ENCODE measurements at places on chromosomes 1 and 21.

GRCh38 chr1:197761654-197762053 lies 13.6 kb downstream of the DENND1B start:
- DNase-seq: no peak

DNA sequence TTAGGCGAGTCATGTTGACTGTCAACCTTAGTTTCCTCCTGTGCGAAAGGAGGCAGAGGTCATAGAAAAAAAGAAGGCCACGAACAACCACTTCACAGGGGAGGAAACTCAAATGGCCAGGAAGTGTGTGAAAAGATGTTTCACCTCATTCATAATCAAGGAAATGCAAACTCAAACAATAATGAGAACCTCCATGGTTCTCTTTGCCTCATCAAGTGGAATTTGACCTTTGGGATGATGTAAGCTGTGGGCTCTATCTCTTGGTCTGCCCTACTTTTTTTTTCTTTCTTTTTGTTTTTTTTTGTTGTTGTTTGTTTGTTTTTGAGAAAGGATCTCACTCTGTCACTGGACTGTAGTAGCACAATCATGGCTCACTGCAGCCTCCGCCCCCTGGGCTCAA lies 55.9 kb upstream of the GRHL3 start:
- DNase-seq: no peak

DNA sequence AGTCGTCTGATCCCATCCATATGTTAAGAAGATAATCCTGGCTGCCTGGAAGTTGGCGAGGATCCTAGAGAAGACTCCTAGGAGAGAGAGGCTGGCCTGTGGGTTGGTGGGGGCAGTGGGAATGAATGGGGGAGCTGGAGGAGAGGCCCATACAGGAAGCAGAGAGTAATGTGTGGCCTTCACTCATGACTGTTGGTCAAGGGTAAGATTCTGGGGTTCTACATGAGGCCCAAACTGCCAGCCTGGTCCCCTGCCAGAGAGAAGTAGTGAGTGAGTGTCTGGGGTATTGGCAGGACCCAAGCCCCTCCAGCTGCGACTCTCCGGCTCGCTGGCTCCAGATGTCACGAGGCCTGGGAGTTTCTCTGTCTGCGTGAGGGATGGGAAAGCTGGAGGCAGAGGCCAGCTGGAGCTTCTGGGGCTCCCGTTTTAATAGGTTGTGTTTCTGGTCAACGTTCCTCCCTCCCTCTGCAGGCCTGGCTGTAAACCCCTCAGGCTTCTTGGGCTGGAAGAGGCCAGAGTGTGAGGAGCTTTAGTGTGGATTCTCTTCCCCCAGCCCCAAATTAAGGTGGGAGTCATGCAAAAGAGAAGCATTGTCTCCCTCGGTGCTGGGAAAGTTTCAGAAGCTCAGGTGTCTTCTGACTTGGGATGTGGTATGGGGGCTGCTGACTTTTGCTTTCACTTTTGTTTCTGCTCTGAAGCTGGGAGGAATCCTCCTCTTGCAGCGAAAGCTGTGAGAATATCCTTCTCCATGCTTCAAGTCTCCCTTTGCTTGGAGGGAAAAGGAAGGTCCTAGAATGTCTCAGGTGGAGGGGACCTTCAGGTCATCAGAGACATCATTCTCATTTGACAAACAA lies 2.6 kb downstream of the TMEM51 start:
- DNase-seq: no peak

DNA sequence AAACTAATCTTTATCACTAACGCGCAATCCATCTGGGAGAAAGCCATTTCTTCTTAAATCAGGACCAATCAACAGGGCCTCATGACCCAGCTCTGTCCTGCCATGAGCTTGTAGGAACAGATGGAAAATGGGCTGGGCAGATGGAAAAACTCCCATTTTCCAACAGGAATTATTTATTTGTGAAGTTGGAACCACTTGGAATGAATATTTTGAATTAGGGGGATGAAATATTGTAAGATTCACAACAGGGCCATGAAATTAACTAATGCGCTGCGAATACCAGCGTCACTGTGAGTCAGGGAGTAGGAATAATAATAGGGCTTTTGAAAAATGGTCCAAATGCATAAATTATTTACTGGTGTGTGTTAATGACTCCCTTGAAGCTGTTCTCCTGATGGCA lies 53.1 kb upstream of the CYP2J2 start:
- no peak for DNase-seq

DNA sequence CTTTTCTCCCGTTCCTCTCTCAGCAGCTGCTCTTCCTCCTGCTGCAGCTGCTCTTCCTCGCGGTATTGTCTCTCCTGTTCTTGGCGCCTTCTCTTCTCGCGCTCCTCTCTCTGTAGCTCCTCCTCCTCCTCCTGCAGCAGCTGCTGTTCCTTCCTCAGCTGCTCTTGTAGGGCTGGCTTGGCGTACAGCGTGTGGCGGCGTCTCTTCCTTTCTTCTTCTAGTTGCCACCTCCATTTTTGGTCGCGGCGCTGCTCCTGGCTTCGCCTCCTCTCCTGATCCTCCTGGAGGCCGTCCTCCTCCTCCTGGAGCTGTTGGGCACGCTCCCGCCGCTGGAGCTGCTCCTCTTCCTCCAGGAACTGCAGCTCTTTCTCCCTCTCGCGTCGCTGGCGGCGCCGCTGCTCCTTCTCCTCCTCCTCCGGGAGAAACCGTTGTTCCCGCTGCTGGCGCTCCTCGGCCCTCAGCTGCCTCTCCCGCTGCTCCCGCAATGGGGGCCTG lies 4.8 kb downstream of the TCHH start:
- peak; percentile 13 for DNase-seq

GRCh38 chr1:184483101-184483683 lies 96.4 kb downstream of the C1orf21 start:
- DNase-seq: no peak

DNA sequence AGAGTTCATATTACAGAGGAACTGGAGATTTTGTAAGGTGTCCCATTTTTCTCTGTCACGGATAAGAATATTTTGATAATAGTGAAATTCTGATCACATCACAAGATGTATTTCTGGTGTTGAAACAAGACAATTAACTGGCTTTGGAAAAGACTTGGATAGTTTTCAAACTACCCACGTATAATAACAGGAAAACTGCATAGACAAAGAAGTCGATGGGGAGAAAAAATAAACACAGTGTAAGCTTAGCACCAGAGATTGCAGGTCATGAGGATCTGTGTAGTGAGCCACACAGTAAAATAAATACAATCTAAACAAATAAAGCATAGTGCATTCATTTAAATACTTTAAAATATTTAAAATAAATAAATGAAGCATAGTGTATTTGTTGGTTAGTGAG lies 452.3 kb upstream of the ADAMTS5 start:
- DNase-seq: no peak

- no peak for DNase-seq
Measured at GRCh38 chr1:196598942-196599748, 9.1 kb downstream of the KCNT2 start.

DNA sequence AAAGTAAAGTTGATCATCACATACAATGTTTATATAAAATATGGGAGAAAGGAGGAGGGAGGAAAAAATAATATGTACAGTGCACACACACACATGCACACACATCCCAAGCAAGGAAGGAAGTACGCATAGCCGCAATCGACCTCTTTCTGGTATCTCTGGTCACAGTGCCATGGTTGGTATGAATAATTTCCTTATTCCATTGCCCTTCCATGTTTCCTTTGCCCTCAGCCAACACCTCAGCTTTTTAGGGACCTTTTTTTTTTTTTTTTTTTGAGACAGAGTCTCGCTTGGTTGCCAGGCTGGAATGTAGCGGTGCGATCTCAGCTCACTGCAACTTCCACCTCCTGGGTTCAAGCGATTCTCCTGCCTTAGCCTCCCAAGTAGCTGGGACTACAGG lies 20.6 kb downstream of the CITED4 start:
- no peak for DNase-seq

DNA sequence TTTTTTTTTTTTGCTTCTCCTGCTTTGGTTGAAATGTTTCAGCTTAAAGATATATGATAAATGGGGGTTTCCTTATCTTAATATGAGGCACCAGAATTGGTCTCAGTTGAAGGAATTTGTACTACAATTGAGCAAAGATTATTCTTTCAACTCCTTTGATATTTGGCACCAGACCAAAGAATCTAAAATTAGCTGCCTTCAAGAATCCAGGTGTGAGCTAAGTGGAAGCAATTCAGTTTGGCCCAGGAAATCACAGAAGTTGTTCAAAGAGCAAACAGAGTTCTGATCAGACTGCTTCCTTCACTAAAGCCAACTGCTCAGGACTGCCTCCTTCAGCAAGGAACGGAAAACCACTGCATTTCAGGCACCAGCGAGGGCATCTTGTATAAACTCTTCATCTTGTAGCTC lies 68.3 kb upstream of the BCAR3 start:
- DNase-seq: no peak

DNA sequence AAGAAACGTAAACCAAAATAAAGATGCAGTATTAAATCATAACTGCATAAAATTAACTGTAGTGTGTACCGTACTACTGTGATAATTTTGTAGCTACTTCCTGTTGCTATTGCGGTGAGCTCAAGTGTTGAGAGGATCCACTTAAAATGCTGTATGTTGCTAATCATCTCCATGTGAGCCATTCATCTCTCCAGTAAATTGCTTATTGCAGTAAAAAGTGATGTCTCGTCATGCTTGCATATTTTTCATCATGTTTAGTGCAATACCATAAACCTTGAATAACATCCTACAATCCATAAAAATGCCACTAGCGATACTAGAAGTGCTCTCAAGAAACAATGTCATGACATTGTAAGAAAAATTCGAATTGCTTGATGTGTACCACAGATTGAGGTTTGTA lies 66.3 kb downstream of the RAVER2 start:
- no peak for DNase-seq

GRCh38 chr1:87805666-87806378 lies 477.1 kb downstream of the LMO4 start:
- no peak for DNase-seq

GRCh38 chr1:237139732-237140131 lies 97.7 kb downstream of the RYR2 start:
- DNase-seq: no peak

DNA sequence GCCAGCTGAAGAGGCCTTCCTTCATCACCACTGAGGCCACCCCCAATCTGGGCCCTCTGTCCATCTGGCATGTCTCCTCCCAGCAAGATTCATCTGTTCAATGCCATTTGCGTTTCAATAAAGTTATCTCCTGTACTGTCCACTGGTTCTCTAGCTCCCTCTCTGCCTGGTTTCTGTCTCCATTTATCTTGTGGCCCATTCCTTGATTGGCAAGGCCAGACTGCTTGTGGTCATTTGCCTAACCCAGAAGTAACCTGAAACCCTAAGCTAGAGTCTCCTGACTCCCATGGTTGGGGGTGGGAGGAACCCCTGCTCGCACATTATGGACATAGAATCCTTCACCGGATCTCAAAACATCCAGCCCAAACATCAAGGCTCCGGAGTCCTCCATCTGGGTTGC lies 2.1 kb upstream of the IPO9 start:
- no peak for DNase-seq

DNA sequence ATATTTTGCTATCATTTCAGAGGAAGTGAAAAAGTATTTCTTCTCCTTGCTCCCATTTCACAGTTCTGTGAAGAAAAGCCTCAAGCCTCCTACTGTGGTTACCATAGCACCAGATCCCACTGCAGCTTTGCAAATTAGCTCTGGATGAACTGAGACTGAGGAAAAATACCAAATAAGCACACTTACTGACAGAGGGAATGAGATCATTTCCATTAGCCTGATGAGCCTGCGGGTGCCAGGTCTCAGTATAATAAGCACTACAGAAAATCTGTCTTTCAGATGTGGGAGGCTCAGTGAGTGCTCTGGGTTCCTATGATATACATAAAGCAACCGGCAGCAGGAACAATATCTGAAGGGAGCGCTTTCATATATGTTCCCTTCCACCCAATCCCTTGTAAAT lies 21.4 kb downstream of the XKR8 start:
- DNase-seq: no peak

- DNase-seq: no peak
Measured at GRCh38 chr1:229209386-229209785, 61.5 kb upstream of the RAB4A start.

DNA sequence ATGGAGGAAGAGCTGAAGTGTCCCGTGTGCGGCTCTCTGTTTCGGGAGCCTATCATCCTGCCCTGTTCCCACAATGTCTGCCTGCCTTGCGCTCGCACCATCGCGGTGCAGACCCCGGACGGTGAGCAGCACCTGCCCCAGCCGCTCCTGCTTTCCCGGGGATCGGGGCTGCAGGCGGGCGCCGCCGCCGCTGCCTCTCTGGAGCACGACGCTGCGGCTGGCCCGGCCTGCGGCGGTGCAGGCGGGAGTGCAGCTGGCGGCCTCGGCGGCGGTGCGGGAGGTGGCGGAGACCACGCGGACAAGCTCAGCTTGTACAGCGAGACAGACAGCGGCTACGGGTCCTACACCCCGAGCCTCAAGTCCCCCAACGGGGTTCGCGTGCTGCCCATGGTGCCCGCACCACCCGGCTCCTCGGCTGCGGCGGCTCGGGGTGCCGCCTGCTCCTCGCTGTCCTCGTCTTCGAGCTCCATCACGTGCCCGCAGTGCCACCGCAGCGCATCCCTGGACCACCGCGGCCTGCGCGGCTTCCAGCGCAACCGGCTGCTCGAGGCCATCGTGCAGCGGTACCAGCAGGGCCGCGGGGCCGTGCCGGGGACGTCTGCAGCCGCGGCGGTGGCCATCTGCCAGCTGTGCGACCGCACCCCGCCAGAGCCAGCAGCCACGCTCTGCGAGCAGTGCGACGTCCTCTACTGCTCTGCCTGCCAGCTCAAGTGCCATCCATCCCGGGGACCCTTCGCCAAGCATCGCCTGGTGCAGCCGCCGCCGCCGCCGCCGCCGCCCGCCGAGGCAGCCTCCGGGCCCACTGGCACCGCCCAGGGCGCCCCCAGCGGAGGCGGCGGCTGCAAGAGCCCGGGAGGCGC lies 1.3 kb downstream of the TRIM67 start:
- DNase-seq: no peak

GRCh38 chr1:79109445-79109844 lies 102.9 kb upstream of the ADGRL4 start:
- DNase-seq: no peak

DNA sequence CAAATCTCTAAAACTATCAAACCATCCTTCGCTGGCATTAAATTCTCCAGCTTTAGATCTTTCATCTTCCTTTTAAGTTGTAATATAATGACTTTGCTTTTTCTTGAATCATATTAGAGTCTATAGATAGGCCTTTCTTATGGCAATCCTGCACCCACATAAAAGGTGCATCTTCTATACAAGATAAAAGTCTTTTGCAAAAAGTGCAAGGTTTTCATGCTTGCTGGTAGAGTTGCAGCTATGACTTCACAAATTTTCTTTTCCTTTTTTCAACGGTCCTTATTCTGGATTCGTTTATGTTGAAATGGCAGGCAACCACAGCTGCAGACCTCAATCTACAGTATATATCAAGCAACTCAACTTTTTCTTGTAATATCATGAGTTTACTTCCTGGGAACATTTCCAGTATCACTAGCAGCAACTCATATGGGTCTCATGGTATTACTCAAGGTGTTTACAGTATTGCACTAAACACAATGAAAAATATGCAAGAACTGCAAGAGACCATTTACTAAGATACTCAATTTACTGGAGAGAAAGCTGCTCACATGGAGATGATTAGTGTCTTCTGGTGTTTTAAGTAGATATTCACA lies 22.1 kb downstream of the OMA1 start:
- DNase-seq: no peak

Data from CD4-positive, alpha-beta T cell treated with Interleukin-6 at 100 ng/mL for 8 hours (primary cell).